Kasumi-1 (cell line): ENCODE measurements at places on chromosomes 12 and 14.

- peak; percentile 24 for DNase-seq
Observed at GRCh38 chr12:112170376-112170775, 45.0 kb downstream of the TRAFD1 start.

GRCh38 chr12:72234886-72235285, 37.3 kb upstream of the TRHDE start:
- no peak for DNase-seq

- no peak for DNase-seq
Observed at GRCh38 chr14:21891921-21892320, 218.3 kb upstream of the OR4E1 start.

DNA sequence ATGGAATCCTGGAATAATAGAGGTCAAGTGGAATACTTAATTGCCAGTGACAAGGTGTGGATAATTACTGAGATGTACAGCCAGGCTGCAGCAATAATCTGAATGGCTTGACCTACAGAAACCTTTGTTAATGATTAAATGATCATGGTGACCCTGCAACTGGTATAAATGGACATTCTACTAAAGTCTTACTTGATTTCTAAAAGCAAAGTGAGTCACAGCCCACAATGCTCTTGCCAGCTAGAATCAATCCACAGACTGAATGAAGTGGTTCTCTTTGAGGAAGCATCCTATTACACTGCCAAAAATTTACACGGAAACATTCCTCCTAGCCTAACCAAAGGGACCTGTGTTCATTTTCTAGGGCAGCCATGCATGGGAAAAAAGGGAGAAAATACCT, 518.5 kb downstream of the SOX5 start:
- DNase-seq: no peak

GRCh38 chr14:52094546-52095271, 25.9 kb upstream of the NID2 start:
- DNase-seq: no peak

DNA sequence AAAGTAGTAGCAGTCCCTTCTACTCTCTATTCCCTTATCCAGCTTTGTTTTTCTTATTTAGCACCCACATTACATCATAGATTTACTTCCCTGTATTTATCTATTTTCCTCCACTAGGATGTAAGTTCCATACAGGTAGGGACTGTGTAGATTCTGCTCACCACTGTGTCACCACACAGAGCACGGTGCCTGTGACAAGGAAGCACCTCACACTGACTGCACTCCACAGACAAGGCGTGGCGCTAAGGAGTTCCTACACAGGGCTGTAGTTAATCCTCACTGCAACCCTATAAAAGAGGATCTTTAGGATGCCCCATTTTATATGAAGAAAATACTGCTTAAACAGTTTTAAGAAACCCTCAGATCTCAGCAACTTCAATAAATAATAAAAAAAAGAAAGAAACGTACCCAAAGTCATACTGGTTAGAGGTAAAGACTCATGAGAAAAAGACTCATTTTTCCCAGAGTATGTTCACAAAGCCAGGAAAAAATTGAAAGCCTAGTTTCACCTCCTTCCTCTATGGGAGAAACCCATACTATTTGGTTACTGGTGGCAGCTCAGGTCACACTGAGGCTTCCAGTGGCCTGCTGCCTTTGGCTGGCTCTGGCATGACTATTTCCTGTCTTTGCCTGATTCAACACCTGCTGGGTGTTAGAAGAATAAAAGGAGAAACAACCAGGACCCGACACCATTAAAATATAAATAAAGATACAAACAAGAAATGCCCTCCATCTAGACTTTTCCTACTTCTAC, 36.9 kb downstream of the RAD9B start:
- no peak for DNase-seq
